ENCODE measurements at places on chromosomes 4 and X.

- no peak for DNase-seq
Observed at GRCh38 chrX:40440866-40441265, 139.9 kb upstream of the ATP6AP2 start.

DNA sequence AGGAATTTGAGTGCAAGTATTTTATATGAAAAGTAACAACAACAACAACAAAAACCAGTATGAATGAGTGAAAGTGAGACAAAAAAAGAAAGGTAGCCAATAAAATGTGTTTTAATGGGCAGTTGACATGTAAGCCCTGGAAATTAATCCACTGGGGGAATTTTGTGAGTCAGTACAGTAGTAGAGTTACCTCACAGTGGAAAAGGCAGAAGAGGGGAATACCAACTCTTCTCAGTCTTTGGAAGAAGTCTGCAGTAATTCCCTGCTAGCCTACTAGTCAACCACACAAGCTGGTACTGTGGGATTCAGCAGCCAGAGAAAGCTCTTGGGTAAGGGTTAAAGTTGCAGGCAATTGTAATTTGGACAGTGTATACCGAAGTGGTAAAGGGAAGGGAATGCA, 76.3 kb upstream of the IL15 start:
- DNase-seq = no peak

DNA sequence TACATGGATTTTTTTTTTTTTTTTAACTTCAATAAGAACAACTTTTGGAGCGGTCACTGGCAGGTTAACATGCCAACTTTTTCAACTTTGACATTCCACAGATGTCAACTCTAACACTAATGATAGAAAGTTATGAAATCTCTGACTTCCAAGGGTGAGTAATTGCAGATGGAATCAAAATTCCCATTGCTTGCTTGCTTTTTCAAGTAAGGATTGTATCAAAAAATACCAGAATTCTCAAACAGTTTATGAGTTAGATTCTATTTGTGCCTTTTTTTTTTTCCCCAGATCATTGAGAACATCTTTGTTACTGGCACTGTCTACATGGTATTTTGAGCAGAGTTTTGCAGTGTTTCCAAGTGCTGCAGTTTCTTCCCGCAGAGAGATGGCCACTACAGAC, 50.3 kb upstream of the OTUD4 start:
- DNase-seq = no peak

DNA sequence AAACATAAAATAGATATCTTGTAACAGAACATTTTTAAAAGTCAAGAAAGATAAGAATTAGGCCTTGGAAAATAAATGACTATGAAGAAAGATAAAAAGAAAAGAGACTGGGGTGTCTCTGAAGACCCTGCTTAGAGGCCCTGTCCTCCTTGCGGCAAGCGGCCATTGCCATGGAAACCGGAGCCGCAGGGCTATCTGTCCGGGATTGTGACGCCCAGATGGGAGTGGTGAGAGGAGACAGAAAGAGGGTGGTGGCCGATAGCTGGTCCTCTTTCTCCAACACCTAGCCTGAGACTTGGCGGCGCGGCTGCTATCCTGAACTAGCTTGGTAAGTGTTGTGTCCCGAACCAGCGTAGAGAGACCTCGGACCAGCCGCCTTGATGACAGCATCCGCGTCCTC, at the start of gene DUSP21:
Gene DUSP21, plus strand, starts transcription at position 269 of the 400 bp plus-strand sequence. Its CDS starts 112 bp downstream, at position 381.
- no peak for DNase-seq

DNA sequence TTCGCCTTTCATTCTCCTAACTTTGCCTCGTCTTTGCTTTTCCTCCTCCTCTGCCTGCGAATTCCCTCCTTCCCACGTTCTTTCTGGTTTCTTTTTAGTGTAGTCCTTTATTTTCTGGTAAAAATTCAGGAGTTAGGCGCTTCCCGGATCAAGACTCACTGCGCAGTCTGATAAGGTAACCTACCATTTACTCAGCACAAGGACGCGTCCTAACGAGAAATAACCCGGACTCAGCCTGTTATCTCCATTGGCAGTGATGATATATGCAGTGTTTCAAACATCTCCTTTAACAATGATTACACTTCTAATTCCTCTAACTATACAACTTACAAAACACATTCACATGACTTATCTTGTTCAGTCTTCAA, 357 bp upstream of the ETNPPL start:
- DNase-seq = no peak

DNA sequence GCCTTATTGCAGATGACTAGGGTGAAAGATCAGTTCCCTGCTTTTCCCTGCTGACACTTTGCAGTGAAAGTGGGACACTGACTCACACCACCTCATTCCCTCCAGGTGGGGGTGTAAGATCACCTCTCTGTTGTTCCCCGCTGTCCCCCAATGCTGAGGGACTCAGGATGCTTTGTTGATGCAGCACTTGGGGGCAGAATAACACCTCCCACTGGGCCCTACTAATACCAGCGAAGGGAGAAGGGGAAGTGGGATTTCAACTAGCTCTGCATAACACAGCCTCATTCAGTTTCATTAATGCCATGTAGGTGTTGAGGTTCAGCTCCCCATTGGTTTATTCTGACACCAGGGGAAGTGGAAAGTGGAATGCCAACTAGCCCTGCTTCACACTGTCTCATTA, 43.6 kb upstream of the IL1RAPL2 start:
- no peak for DNase-seq

- DNase-seq = no peak
Observed at GRCh38 chr4:3865986-3866812, 100.0 kb downstream of the ADRA2C start.

- no peak for DNase-seq
Observed at GRCh38 chrX:133418588-133418987, 3.3 kb upstream of the GPC4 start.

- no peak for DNase-seq
Observed at GRCh38 chr4:2365054-2365912, 53.2 kb downstream of the ZFYVE28 start.

DNA sequence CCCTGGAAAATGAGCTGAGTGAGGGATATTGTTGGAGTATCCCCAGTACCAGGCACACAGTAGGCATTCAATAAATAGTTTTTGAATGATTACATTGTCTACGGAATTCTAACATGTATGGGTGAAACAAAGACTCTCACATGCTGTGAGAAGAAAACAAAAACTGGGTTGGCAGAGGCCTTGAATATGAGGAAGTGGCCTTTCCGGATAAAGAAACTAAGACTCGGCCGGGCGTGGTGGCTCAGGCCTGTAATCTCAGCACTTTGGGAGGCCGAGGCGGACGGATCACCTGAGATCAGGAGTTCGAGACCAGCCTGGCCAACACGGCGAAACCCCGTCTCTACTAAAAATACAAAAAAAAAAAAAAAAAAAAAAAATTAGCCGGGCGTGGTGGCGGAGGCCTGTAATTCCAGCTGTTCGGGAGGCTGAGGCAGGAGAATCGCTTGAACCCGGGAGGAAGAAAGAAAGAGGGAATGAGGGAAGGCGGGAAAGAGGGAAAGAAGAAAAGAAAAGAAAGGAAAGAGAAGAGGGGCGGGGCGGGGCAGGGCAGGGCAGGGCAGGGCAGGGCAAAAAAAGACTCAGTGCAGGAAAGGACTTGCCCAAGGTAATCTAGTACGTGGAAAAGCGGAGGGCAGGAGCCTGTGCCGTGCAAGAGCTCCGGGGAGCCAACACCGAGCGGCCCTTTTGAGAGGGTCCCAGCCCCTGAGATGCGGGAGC, 689 bp upstream of the TMA16 start:
- no peak for DNase-seq

- no peak for DNase-seq
Observed at GRCh38 chr4:52748432-52748831, 2.8 kb downstream of the ERVMER34-1 start.

DNA sequence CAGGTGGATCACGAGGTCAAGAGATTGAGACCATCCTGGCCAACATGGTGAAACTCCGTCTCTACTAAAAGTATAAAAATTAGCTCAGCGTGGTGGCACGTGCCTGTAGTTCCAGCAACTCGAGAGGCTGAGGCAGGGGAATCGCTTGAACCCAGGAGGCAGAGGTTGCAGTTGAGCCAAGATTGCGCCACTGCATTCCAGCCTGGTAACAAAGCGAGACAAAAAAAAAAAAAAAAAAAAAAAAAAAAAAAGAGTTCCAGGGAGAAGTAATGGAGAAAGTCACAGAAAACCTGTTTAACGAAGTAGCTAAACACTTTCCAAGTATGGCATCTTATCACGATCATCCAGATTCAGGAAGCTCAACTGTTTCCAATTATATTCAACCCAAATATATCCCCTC, 10.9 kb downstream of the KLHL4 start:
- no peak for DNase-seq

DNA sequence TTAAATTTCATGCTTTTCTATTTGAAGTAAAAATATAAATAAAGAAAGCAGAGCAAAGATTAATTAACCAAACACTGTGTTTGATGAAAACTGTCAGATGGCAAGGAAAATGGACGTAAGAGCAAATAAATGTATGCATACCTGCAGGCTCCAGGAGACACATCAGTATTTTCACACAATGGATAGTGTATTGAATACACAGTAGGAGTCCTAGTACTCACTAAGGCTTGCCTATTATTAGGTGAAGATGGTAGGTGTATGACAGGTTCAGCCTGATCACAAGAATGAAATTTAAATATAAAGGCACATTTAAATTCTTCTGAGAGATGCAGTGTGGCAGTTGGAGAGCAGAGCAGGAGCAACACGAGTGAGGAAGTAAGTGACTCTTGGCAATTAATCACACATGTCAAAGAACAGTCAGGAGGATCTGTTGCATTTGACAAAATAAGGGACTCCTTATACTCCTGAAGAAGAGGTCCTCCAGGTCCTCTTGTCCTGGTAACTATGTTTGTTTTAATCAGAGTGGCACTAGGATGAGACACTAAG, 106.0 kb upstream of the NDST4 start:
- DNase-seq = no peak

DNA sequence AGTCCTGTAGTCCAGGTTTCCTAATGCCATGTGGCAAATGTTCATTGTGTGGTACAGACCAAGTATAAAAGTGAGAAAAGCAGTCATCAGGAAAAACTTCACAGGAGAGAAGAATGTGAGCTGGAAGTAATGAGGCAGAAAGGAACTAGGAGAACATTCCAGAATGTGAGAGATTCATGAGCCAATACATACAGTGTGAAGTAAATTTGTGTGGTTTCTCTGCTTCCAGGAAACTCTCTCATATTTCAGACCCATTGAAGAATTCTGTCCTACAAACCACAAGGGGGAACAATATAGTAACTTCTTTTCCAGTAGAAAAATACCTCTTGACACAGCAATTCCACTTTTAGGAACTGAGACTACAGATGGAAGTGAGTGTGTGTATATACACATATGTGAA, 136.5 kb downstream of the RNF150 start:
- DNase-seq = no peak
